NCI-H1694 treated with DMSO at 0.1 percent for 48 hours (cell line): ENCODE measurements at places on chromosomes 2 and 18.

- DNase-seq = no peak
These were observed 905 bp upstream of the IAH1 start for GRCh38 chr2:9473308-9473984.

DNA sequence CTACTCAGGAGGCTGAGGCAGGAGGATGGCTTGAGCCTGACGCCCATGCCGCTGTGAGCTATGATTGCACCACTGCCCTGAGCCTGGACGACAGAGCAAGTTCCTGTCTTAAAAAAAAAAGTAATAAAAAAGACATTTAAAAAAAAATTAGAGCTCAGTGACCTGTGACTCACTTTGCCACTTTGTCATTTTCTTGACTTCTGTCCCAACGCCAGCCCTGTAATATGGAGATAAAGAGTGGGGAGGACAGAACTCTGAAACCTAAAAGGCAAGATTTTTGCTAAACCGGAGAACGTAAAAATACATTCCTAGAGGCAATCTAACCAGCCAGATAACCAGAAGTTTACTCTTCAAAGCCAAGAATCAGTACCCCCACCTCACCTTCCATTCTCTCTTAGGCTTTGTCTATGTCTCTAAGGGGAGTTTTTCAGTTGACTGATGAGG is 49.0 kb downstream of the PRKRA start:
- DNase-seq = no peak

- no peak for DNase-seq
These were observed 491.9 kb downstream of the IRS1 start for GRCh38 chr2:226307487-226308322.

- no peak for DNase-seq
These were observed 126.6 kb upstream of the KYNU start for GRCh38 chr2:142750858-142751257.

DNA sequence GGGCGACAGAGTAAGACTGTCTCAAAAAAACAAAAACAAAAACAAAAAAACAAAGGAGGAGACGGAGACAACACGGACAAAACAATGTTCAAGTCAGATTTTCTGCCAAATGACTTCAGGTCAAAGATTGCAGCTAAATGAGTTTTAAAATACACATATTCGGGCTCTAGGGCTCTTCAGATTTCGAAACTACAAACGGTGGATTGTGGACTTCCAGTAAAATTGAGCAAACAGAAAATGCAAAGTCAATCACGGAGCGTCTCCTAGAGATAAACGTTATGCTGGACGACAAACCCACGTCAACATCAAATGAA is 558 bp downstream of the MRPS5 start:
- DNase-seq = no peak

DNA sequence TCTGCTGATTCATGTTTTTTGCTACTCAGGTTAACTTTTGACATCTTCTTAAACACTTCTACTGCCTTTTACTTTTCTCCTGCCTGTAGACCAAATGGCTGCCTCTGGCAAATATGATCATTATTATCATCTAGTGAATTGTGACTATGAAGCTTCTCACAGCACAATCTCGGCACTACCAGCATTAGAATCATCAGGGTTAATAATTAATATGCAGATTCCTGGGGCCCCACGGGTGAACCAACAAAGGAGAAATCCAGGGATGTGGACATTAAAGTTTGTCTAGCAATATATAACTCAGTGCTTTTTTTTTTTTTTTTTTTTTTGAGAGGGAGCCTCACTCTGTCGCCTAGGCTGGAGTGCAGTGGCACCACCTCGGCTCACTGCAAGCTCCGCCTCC is 136.1 kb downstream of the SPOPL start:
- no peak for DNase-seq
